ENCODE measurements at places on chromosomes 11 and 22.

- no peak for DNase-seq
Measured at GRCh38 chr11:64607381-64607985, 16.5 kb downstream of the SLC22A12 start.

- no peak for DNase-seq
Measured at GRCh38 chr11:36014898-36015665, 71.2 kb downstream of the LDLRAD3 start.

DNA sequence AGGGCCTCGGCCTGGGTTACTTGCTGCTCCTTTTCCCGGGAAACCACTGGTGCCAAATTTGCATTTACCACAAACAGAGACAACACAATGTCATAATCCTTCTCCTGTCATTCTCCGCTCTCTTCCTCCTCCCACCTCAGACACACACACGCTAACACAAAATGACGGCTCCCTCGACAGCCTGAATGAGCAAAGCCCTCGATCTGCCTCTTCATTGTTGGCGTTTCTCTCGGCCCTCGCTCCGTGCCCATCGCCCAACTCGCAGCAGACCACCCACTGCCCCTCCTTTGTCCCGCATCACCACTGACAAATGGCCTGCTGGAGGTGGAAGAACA, 12.5 kb upstream of the TCF20 start:
- DNase-seq: no peak

GRCh38 chr11:64517992-64518391, 73.0 kb upstream of the SLC22A12 start:
- DNase-seq: no peak

DNA sequence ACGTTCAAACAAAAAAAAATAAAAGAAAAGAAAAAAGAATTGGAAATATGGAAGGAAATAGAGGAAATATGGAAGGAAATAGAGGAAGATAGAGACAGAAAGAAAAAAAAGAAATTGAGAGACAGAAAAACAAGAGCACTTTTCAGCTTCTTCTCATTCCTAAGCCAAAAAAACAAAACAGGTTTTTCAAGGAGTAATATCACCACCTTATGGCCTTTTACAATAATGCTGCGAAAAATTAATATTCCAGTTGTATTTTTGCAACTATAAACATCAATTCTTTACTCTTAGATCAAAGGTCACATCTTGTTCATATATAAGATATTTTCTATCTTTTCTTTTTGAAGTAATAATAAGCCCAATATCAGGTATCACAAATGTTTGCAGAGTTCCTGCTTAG, 328.3 kb downstream of the FAT3 start:
- no peak for DNase-seq

- no peak for DNase-seq
Measured at GRCh38 chr11:80719292-80719646, 1278.4 kb upstream of the TENM4 start.

- DNase-seq: no peak
Measured at GRCh38 chr11:97610000-97610399, 1220.2 kb downstream of the JRKL start.

GRCh38 chr11:83671289-83671688, 385.1 kb upstream of the CCDC90B start:
- DNase-seq: no peak

GRCh38 chr22:25814685-25815084, 72.7 kb downstream of the MYO18B start:
- no peak for DNase-seq

DNA sequence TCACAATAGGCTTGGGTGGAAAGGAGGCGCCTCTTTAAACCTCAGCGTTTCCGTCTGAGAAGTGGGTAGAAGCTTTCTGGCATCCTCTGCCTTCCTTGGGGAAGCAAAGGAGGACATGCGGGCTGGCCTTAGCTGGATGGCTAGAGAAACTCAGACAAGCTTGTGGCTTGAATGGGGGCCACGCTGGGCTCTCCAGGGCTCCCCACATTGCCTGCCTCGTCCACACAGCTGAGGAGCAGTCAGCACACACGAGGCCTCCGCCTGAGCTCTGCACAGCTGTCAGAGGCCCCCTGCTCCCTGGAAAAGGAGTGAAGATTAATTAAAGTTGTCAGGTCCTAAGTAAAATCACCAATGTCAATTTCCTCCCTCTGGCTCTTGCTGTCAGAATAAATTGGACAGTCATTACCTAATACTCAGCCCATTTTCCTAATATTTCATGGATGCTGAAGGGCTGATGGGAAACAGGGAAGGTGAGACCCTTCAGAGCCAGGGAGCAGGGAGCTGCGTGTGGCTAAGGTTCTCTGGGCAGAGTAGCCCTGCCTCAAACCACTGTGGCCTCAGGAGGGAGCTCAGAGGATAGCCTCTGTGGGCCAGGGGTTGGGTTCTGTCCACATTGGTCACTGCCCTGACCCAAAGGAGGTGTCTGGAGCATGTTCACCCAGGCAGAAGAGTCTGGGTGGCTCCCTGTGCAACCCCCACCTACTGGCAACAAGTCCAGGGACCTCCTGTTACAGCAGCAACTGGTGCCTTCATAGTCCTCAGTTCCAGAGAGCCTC, 118.3 kb upstream of the CD82 start:
- no peak for DNase-seq

DNA sequence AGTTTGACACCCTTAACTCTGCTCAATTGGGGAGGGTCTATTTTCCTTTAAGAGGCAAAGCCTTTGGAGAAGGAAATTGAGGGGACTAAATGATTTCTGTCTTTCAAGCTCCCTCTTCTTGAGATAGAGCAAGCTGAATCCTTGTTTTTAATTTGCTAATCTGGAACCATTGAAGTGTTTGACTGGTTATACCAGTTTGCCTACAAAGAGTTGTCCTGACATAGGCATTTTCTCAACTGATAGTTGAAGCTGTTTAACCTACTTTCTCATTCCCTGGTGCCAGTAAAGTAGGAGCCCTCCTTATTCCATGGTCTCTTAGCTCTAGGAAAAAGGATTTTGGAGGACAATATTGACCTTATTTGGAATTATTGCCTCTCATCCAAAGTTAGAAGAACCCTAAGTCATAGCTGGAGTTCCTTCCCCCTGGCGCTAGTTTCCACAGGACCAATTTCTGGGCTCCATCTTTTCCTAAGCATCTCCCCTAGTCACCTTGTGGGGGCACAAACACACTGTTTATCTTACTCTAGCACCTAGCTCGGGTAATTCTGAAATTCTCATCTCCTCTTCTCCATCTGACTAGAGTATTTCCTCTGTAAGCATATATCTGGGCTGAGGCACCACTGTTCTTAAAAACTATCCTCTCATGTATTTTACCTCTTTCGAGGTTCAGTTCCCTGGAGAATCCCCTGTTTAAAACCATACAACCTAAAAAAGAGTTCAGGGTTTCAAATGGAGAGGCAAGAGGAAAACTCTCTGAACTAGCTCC, 7.4 kb downstream of the ZDHHC5 start:
- DNase-seq: no peak

GRCh38 chr22:36454916-36455570, 26.4 kb downstream of the TXN2 start:
- DNase-seq: peak; percentile 14

All from NCI-H187 treated with DMSO at 0.1 percent for 48 hours (cell line).